ENCODE measurements at places on chromosomes 7 and 10.

DNA sequence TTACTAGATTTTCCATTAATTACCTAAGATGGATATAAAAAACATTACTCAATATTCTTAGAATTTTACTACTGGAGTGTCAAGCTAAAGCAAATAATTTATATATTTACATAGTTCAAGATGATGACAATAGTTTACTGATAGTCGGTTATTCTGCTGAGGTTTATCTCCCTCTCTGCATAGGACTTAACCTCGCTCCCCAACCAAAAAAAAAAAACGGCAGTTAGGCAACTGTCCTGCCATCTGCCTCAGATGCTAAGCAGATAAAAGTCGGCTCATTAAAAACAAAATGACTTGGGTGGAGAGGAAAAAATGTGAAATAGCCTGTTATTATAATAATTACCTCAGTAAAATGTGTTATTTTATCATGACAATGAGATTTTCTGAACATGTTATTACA lies 14.0 kb upstream of the ITGB8 start:
- DNase-seq = no peak

GRCh38 chr10:18450298-18450697 lies 201.1 kb downstream of the NSUN6 start:
- DNase-seq = no peak

GRCh38 chr7:8435095-8435494 lies 1.7 kb downstream of the NXPH1 start:
- no peak for DNase-seq

DNA sequence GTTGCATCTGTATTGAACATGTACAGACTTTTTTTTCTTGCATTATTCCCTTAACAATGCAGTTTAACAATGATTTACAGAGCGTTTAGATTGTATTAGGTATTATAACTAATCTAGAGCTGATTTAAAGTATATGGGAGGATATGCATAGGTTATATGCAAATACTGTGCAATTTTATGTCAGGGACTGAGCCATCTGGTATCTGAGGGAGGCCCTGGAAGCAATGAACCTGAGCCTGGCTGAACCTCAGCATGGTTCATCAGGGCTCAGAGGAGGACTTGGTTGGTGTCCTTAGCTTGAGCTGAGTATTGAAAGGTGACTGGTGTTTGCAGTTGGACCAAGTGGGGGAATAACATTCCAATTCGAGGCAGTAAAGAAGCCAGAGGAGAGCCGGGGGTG lies 4.8 kb downstream of the ADCK2 start:
- DNase-seq = no peak

GRCh38 chr7:7272294-7272693 lies 90.0 kb downstream of the C1GALT1 start:
- no peak for DNase-seq

DNA sequence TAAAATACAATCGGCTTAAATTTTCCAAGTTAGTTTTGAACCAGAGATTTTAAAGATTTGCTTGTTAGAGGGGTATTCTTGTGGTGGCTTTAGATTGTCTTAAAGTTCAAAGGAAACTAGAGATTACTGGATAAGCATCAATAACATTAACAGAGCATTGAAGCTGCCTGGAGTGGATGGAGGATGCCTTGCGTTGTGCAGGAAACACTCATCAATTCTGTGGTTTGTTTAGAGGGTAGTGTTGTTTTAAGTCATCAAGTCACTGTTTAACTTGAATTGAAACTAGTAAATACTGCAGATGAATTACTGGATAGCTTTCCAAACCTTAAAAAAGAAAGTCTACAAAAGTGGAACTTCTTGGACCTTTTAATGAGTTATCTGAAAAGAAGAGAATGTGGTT lies 218.6 kb downstream of the CELF2 start:
- DNase-seq = no peak

DNA sequence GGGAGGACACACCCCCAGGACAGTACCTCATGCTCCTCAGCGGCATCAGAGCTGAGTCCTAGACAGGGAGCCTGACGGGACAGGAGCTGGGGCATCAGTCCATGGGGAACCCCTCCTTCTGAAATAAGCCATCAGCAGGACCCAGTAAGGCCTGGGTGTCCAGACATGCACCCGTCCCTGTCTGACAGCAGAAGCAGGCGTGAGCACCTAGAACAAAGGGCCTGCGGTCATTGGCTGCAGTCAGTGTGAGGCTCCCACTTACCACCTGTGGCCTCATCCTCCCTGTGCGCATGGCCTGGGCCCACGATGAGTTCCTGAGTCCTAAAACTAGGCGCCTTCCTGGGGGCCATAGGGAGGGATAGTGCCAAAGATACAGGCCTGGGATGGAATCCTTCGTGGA lies 484.7 kb downstream of the PTPRN2 start:
- no peak for DNase-seq

- no peak for DNase-seq
Measured at GRCh38 chr7:41416208-41416595, 286.7 kb downstream of the INHBA start.

DNA sequence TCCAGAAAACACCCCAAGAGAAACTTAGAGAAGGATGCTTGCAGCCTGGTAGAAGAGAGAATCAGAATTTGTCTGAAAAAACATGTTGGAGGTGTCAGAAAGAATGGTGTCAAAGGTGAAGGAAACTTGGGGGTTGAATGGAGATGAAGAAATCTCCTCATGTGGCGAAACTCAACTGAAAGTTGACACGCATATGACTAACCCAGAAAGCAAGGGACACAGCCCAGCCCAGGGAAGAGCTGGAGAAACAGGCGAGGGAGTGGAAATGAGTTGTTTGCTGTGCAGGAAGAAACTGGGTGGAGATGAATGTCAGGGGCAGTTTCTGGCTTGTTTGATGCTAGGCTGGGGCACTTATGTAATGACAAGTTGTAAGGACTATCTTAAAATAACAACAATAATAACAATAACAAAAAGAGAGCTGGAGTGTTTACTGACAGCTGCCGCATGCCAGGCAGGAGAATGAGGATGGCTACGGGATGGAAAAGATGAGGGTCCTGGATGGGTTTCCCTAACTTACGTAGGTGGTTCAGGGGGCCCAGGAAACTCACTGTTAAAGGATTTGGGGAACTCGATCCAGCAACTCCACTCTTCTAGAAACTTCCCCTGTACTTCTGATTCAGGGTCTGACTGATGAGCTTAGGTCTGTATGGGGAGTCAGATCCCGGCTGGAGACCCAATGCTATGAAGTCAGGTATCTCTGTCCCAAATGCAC lies 57.4 kb downstream of the MAP3K8 start:
- peak; percentile 29 for DNase-seq

- no peak for DNase-seq
Measured at GRCh38 chr7:47937711-47938573, 10.3 kb downstream of the PKD1L1 start.

DNA sequence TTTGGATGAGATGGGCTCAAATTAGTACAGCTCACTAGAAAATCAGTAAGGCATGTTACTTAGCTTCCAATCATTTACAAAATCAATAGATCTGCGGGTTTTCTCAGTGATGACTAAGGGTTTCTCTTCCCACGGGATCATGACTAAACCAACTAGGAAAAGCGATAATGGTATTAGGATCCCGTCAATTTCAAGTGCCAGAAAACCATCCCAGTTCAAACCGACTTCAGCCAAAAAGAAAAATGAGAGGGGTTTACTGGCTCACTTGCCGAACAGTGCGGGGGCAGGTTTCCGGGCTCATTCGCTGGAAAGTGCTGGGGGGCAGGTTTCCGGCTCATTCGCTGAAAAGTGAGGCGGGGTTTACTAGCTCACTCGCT lies 62.1 kb upstream of the LYZL2 start:
- DNase-seq = no peak

GRCh38 chr10:23258516-23258915 lies 66.4 kb downstream of the PTF1A start:
- no peak for DNase-seq

DNA sequence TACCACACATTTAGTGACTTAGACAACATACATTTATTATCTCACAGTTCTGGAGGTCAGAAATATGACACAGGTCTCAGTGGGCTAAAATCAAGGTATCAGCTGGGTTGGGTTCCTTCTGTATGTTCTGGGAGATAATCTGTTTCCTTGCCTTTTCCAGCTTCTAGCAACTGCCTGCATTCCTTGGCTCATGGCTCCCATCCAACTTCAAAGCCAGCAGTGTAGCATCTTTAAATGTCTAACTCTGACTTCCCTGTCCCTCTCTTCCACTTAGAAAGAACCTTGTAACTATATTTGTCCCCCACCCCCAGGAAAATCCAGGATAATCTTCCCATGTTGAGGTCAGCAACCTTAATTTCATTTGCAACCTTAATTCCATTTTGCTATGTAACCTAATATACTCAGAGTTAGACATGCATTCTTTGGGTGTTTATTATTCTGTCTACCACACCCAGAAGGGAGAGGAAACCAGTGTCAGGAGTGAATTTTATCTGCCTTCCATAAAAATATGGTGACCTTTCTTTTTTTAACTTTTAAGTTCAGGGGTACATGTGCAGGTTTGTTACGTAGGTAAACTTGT lies 57.3 kb upstream of the SMIM30 start:
- no peak for DNase-seq

- DNase-seq = no peak
Measured at GRCh38 chr10:43399320-43400310, 9.4 kb downstream of the HNRNPF start.

DNA sequence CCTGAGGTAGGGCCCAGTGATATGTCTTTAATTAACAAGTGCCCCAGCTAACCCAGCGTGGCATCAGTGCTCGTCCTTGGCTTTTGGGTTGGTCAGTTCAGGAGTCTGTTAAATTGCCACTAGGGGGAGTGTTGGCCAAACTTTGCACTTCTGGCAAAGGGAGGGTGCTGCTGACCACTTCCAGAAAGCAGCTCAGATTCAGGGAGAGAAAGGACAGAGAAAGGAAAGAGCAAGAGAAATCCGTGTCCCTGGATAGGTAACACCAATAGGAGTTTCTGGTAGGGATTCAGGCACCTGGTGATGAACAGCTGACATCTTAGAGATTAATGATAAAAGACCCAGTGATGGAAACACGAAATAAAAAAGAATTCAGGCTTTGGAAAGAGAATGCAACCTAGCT lies 243.1 kb upstream of the AOAH start:
- DNase-seq = peak; percentile 65

DNA sequence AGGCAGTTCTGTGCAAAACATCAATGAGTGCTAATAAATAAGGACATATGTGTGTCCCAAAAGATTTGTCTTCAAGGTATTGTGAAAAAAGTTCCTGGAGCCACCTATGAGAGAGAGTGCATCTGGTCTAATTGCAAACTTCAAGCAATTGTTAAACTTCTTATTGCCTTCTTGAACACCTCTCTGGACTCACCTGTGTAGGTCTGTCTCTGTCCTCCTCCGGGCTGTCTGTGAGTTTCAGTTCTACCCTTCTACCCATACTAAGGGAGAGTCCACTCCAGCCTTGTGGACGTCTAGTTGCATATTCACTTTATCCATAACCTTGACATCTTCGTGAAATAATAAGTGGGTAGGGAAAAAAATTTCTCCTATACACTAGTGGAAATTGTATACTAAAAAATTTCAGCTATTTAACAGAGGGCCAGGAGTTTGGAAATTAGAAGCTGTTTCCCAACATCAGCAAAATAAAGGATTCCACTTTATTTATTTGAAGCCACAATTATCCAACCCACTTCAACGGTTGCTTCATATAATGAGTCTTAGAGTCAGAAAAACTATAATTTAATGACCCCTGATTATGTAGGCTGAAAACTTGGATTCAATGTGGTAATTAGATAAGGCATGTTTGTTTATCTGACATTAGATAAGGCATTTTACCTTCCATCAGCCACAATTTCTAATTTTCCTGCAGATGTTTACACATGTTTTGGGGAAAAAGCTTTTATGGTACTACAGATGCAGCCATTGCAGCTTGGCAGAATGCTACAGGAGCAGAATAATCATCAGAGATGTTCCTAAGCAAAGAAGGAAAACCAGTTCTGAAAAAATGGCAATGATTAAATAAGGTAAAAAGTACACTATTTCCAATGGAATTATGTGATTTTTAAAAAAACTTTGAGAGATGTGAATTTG lies 150.8 kb upstream of the FAM3C start:
- no peak for DNase-seq

DNA sequence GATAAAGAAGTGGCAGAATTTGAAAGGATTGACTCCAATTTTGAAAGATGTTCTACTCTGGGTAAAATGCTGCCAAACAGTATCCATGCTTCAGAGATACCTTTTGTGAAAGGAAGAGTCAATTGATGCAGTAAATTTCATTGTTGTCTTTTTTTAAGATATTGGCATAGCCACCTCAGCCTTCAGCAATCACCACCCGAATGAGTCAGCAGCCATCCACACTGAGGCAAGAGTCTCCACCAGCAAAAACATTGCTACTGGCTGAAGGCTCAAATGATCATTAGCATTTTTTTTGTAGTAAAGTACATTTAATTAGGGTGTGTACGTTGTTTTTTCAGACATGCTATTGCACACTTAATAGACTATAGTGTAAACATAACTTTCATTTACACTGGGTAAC lies 31.7 kb upstream of the CYP26C1 start:
- DNase-seq = peak; percentile 73

GRCh38 chr7:155009570-155010157 lies 6.7 kb upstream of the PAXIP1 start:
- DNase-seq = no peak

- peak; percentile 54 for DNase-seq
Measured at GRCh38 chr10:10007957-10008356, 1009.7 kb upstream of the CELF2 start.

- no peak for DNase-seq
Measured at GRCh38 chr7:115221456-115221855, 299.6 kb downstream of the MDFIC start.

DNA sequence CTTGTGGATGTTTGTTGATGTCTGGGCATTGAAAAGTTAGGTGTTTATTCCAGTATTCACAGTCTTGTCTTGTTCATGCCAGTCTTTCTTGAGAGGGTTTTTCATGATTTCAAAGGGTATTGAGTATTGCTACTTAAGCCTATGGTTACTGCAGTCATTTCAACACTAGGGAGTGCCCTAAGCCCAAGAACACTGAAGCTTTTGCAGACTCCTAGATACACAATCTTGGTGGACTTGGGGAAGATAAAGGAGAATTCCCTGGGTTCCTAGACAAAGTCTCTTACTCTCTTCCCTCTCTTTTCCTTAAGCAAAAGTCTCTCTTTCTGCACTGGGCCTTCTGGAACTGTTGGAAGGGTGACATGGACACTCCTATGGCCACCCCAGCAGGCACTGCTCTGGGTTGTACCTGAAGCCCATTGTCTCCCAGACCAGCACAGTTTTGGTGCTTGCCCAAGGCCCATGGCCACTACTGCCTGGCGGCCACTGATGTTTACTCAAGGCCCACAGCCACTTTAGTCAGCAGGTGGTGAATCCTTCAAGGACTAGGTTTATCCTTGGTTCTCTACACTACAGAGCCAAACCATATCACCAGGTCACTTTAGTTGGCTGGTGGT lies 24.9 kb downstream of the SAMD9 start:
- DNase-seq = peak; percentile 40

DNA sequence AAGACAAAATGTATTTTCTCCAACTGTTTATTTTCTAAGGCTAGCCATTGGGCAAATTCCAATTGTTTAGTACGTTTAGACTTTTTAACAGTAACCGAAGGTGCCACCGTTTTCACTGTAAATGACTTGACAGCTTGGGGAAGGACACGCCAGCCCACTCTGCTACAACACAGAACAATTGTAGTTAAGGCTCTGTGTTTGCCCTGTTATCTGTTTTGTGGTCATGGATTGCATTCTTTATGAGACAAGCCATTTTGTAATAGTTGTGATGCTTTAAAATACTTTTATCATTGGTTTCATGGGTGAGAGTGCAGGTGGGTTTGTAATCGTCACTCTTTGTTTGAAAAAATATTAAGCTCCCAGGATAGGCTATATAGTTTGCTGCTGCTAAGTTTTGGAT lies 6.6 kb upstream of the PITRM1 start:
- no peak for DNase-seq
